ENCODE measurements at places on chromosomes 1 and 21.
A peak's percentile ranks its signal among the peaks of the same experiment; 100 is the strongest.

- DNase-seq, result no peak
These were observed 39.4 kb upstream of the NGF start for GRCh38 chr1:115377411-115377810.

DNA sequence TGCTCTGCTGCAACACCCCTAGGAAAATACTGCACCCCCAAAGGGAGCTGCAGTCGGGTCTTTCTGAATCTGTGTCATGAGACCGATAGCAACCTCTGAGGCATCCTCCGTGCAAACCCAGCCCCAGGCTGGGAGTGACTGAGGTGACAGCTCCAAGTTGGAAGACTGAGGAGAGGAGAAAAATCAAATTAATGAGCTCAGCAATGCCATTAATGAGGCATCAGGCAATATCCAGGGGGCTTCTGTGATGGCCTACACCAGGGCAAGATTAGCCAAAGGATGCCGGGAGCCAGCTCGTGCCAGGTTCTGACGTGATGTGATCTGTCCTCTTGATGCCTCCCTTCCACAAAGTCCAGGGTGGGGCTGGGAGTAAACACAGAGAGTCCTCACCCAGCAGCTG lies 30.8 kb upstream of the PSMB2 start:
- DNase-seq, result no peak

DNA sequence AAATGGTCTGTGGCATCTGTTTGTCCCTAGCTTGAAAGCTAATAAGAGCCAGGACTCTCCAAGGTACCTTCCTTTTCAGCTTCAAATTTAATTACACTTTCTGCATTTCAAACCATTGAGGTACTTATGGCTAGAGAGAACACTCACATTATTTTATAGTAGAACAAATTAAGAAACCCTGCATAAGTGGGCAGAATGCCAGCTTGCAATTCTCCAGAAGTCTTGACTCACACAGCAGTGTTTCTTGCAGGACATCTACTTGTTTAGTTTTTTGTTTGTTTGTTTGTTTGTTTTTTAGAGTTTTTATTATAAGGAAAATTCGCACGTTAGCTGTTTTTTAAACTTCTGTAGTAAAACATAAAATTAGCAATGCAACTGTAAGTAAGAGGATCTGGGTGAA lies 397.2 kb downstream of the NEGR1 start:
- DNase-seq, result no peak

GRCh38 chr1:181936768-181937581 lies 124.5 kb downstream of the ZNF648 start:
- DNase-seq, result peak; percentile 71

GRCh38 chr1:12380326-12381249 lies 150.8 kb downstream of the VPS13D start:
- DNase-seq, result no peak
